ENCODE measurements at places on chromosomes 12 and 14.

GRCh38 chr14:60125918-60126317 lies 34.2 kb downstream of the PCNX4 start:
- DNase-seq, result no peak

DNA sequence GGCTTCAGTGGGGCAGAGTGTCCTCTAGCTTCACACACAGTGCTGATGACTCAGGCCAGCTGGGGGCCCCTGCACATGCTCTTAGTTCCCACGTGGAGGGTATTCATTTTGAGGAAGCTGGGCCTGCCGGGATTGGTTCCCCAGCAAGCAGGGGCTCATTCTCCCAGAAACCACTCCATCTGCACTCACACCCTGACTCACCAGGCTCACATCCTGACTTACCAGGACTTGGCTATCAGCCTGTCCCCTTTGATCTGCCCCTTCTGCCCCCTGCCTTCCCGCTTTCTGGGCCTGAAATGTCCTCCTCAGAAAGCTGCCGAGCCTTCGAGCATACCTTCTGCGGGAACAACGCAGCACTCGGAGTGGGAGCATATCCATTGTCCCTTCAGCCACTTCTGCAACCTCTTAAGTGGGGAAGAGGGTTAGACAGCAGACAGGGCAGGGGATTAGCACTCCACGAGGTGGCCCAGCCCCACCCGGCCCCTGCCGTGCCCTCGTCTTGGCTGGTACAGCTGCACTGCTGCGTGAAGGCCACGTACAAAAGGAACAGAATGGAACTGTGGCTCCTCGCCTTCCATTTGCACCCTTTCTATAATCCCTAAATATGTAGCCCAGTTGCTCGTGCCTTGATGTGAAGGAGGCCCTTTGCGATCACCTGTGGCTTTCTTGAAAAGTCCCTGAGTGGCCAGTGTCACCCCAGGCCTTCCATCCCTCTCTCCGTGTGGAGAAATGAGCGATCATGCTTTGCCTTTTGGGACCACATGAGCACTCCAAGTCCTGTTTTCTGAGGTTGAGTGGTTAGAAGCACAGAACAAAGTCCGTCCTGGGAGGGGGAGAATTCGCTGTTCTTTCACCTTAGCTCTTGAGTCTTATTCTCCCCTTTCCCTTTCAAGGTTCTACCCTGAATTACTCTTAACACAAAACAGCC lies 26.1 kb downstream of the TPCN1 start:
- no peak for DNase-seq

GRCh38 chr12:102468261-102468915 lies 12.0 kb downstream of the IGF1 start:
- DNase-seq, result no peak

DNA sequence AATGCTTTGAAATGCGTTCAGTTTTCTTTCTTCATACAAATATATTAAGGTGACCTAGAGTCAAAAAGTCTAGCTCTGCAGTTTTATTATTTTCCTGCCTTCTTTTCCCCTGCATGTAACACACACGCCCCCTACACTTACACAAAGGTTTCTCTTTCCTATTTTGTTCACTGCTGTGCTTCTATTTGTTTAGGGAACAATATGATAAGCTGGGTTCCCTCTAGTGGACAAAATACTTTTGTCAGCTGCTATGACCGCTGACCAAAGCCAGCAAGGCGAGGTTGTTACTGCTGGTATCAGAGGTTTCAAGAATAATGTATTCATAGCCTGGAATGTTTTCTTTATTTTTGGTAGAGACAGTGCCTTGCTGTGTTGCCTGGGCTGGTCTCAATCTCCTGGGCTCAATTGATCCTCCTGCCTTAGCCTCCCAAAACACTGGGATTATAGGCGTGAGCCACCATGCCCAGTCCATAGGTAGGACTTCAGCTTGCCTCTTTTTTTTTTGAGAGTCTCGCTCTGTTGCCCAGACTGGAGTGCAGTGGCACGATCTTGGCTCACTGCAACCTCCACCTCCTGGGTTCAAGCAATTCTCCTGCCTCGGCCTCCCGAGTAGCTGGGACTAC lies 33.4 kb downstream of the FNTB start:
- DNase-seq, result no peak

- DNase-seq, result no peak
Observed at GRCh38 chr14:102930138-102930752, 7.8 kb downstream of the AMN start.

DNA sequence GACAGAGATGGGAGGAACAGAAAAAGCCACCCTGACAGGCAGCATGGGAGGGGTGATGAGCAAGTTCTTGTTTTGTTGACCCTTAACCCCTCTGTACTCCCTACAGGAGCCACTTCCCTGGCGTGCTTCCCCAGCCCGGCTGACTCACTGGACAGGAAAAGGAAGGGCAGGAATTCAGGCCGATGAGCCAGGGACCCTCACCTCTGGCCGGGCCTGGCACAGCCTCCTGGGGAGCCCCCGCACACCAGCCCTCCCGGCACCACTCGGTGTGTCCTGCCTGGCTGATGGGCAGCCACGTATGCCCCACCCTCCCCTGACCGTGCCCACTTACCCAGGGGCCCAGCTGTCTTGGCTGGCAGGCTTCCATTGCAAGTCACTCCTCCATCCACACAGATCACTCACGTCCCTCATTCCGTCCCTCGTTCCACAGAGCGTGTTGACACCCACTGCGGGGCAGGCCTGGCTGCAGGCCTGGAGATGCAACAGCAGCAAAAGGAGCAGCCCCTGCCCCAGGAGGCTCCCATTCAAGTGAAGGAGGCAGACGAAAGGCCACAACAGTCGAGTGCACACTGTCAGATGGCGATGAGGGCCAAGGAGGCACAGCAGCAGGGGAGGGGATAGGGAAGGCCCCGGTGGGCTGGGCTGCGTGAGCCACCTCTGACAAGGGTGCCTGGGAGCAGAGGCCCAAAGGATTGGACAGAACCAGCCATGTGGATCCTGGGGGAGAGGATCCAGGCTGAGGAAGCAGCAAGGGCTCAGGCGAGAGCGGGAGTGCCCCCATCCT lies 19.7 kb upstream of the CD9 start:
- no peak for DNase-seq

GRCh38 chr12:110561471-110562201 lies 21.5 kb downstream of the PPTC7 start:
- no peak for DNase-seq

GRCh38 chr14:39050389-39050788 lies 52.6 kb downstream of the SEC23A start:
- DNase-seq, result no peak

- DNase-seq, result no peak
Observed at GRCh38 chr12:128316973-128317526, 50.1 kb downstream of the TMEM132C start.

DNA sequence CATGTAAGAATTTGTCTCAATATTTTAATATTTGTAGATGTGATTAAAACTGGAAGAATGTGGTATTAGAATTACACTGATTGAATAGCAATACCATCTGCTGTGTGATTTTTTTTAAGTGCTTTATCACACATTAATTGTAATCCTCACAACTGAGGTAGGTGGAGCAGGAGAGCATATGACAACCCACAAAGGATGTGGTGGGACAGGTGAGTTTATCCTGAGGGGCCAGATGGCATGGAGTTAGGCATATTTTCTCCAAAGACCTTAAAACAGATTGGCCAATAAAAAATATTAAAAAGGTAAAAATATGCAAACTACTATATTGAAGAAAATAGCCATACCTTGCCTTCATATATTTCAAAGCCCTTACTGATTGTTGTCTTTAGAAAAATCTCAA lies 7.8 kb downstream of the LRRC10 start:
- no peak for DNase-seq

- peak; percentile 16 for DNase-seq
Observed at GRCh38 chr12:69330475-69331473, 17.4 kb upstream of the LYZ start.

GRCh38 chr12:122491991-122492390 lies 8.7 kb downstream of the ZCCHC8 start:
- DNase-seq, result no peak

DNA sequence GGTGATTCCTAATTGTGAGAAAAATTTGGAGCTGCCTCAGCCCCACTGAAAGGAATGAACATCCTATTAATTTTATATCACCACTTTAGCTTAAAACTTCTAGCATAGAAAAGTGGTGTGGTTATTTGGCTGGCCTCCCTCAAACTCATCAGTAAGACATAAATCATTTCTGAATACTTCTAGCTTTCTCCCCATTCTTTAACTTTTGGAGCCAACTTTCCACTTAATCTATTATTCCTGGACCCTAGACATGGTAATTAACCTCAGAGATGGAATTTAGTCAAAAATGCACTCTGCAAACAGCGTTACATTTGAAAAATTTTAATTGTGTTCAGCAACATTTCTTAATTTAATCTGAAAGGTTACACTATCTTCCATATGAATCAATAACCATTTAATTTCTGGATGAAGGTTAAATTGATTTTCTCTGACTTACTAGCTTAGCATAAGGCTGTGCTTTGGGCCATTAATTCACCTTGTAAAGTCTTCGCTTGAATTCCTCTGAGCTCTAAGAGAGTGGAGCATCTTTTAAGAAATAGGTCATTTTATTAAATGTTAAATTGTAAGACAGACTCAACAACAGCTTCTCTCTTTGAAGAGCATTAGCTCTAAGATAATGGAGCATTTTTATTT lies 753.6 kb upstream of the STXBP6 start:
- no peak for DNase-seq

- no peak for DNase-seq
Observed at GRCh38 chr12:7892186-7892980, 19.7 kb upstream of the SLC2A14 start.

DNA sequence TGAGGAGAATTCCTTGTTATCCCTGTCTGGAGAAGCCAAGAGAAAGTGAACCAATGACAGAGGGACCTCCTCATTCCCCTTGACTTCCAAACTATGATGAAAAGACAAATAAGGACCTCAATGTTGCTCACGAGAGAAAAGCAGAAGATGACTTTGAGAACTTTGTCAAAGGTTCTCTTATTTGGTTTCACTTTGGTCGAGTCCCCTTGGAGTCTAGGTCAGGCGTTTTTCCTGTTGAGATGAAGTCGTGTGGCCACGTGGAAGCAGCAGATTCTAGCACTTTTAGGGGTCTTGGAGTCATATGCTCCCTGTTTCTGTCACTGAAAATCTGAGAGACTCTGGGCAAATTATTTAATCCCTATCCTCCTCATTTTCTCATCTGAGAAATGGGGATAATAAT lies 33.8 kb upstream of the COL2A1 start:
- no peak for DNase-seq

DNA sequence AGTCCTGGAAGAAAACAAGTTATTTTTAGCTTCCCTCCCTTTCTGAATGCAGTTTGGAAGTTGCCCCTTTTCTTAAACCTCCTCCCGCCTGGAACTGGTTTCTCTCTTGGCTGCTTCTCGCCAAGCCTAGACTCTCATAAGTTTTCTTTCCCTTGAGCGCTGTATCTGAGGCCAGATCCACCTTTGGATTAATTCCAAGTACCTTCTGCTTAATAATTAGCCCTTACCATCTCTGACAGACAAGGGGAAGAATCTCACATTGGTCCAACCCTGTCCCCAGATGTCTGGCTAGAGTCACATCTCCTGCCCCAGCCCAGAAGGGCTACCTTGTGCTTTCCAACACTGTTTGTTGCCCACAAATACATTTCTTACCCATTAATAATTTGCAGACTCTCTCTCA lies 161.8 kb upstream of the RGS6 start:
- no peak for DNase-seq

- DNase-seq, result no peak
Observed at GRCh38 chr12:70994217-70994788, 73.8 kb upstream of the PTPRR start.

- DNase-seq, result no peak
Observed at GRCh38 chr12:132646850-132647249, 28.3 kb downstream of the P2RX2 start.

- DNase-seq, result no peak
Observed at GRCh38 chr12:113267621-113268020, 46.4 kb downstream of the TPCN1 start.

GRCh38 chr12:8903646-8904045 lies 10.7 kb upstream of the PHC1 start:
- no peak for DNase-seq

DNA sequence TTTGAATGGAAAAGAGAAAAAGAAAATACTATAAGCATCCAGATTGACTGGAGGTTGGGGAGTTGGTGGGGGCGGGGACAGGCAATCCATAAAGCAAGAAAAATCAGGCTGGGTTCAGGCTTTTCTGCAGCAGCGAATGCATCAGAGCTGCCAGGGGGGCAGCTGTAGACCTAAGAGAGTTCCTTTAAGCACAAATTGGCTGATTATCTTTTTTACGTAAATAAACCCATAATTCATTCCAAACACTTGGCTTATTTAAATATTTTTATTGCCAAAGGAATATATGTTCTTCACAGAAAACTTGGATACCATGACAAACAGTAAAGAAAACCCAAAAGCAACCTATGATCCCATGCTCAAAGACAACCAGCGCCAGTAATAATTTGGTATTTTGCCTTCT lies 10.2 kb downstream of the BDKRB2 start:
- DNase-seq, result no peak

DNA sequence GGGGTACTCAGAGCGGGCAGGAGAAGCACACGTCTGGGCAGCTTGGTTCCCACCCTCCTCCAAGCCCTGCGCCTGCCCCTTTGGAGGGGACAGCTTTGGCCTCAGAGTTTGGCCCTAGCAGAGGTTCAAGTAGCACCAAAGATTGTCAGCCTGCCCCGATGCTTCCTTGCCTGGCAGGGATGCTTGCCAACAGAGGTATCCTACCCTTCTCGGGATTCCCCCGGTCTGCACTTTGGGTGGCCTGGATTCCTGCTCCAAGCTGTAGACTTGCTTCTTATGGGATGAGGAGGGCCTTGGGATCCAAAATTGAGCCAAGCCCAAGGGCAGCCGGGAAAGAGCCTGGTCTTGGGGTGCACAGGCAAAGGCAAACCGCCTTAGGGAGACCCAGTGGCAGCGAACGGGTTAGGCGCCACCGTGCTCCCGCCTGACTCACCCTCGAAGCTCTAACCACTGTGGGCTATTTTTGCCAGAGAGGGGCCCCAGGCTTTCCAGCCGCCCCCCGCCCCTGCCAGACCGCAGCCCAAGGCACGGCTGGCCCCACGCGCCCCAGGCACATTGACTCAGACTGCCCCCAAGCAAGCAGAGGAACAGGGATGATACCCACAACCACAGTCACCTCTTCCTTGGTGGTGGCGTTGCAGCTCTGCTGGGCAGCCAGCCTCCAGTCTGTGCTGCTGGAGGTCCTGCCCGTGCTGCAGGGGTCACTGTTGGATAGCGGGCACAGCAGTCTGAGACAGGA lies 847 bp upstream of the WNT10B start:
- no peak for DNase-seq

- no peak for DNase-seq
Observed at GRCh38 chr12:113497693-113498092, 26.0 kb upstream of the LHX5 start.

- DNase-seq, result no peak
Observed at GRCh38 chr12:52975820-52976573, 27.1 kb downstream of the KRT18 start.

- DNase-seq, result no peak
Observed at GRCh38 chr14:75156901-75157300, 19.5 kb downstream of the TMED10 start.

- no peak for DNase-seq
Observed at GRCh38 chr12:65808580-65808979, 15.7 kb upstream of the HMGA2 start.

- no peak for DNase-seq
Observed at GRCh38 chr12:65464930-65465329, 186.4 kb downstream of the MSRB3 start.

- no peak for DNase-seq
Observed at GRCh38 chr12:85002778-85003296, 33.2 kb downstream of the TSPAN19 start.
